ENCODE measurements at places on chromosomes 2 and 18. TPM values are rescaled to one million over a fixed set of nuclear protein-coding genes. Genes with fewer than 3 reads are reported as not detected.

DNA sequence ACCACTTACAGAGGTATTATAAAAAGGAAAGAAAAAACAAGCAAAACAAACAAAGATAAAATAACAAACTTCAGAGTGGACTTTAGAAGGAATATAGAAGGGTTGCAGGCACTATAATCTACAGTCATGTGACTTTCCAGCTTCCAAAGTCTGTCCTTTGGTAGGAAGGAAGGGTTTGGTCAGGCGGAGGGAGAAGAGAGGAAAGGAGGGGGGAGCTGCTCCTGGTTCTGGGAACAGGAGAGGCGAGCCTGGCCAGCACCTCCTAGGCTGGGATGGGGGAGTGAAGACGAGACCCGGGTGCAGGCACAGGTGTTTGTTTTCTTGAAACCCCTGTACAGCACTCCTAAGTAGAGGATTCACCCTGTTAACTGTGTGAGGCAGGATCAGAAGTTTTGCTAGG is 53.8 kb upstream of the GATA6 start:
- no peak overlapping the region for H3K4me3 ChIP-seq
- no peaks in the 10 kb centered on the region for H3K4me1 ChIP-seq
- H3K36me3 ChIP-seq = no peaks in the 10 kb centered on the region
- H3K27ac ChIP-seq = no peak overlapping the region

ID2 gene
- 224 TPM for polyA plus RNA-seq

DNA sequence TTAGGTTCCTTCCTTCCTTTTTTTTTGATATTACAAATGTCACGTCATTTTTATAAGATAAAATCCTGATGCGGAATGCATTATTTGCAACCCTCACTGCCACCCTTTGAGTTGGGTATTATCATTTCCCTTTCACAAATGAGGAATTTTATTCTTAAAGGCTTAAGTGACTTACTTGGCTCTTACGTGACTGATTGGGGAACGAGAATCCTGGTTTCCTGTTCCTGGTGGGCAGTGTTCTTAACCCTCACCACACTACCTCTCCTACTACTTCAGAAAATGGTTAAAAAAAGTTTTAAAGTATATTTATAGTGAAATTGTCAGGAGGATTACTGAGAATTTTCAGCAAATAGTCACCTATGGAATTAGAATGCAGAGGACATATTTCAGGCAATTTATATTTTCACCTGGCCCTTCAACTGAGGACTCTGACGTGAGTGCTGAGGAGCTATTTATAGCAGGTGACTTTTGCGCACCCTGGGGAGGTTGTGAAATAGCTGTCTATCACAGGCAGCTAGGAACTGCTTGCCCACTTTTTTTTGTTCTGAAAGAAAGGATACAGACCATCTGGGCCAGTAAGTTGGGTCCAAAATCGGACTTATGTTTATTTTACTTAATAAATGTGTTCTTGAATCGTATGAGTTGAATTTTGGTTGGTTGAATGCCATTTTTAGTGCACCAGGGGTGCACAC is 18.7 kb upstream of the RASGRP3 start:
- no peak overlapping the region for H3K4me3 ChIP-seq
- no peaks in the 10 kb centered on the region for H3K36me3 ChIP-seq
- peak overlapping the region; percentile 70 for H3K27ac ChIP-seq
- no peaks in the 10 kb centered on the region for H3K27me3 ChIP-seq
- no peaks in the 10 kb centered on the region for H3K4me1 ChIP-seq
- peak; percentile 70 for DNase-seq

DNA sequence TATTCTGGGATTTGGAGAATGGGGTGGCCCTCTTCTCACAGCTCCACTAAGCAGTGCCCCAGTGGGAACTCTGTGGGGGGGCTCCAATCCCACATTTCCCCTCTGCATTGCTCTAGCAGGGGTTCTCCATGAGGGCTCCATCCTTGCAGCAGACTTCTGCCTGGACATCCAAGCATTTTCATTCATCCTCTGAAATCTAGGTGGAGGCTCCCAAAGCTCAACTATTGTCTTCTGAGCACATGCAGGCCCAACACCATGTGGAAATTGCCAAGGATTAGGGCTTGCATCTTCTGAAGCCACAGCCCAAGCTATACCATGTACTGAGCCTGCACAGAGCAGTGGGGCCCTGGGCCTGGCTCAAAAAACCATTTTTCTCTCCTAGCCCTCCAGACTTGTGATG is 162.4 kb upstream of the CWC22 start:
- no peak for DNase-seq
- no peak overlapping the region for H3K4me3 ChIP-seq
- H3K4me1 ChIP-seq = no peaks in the 10 kb centered on the region
- no peak overlapping the region for H3K27ac ChIP-seq
- no peaks in the 10 kb centered on the region for H3K36me3 ChIP-seq

DNA sequence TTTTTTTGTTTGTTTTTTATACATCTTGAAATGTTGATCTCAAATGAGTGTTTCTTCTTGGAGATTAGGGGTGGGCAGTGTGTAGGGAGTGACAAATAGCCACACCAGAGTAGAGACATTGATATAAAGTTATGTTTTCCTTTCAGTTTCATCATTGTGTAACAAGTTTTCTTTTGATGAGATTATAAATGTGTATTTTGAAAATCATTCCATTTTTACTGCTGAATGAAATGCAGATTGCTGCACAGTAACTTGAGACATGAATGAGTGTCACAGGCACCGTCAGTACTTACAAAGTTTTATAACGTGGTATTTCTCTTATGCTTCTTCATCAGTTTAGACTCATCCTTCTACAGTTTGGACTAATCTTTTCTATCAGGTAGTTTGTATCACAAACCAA is 370 bp downstream of the MEP1B start:
- H3K4me1 ChIP-seq = no peaks in the 10 kb centered on the region
- no peak overlapping the region for H3K4me3 ChIP-seq
- no peaks in the 10 kb centered on the region for H3K27me3 ChIP-seq
- H3K27ac ChIP-seq = no peak overlapping the region
- DNase-seq = no peak

CABYR gene
- not detected for polyA plus RNA-seq

NEU2 gene
- polyA plus RNA-seq = not detected

STPG4 gene
- polyA plus RNA-seq = 0.60 TPM

- no peaks in the 10 kb centered on the region for H3K27me3 ChIP-seq
- H3K4me3 ChIP-seq = no peak overlapping the region
- no peaks in the 10 kb centered on the region for H3K36me3 ChIP-seq
- no peak for DNase-seq
- no peak overlapping the region for H3K27ac ChIP-seq
Observed at GRCh38 chr18:5395860-5396448, 100.4 kb upstream of the ZBTB14 start.

DNA sequence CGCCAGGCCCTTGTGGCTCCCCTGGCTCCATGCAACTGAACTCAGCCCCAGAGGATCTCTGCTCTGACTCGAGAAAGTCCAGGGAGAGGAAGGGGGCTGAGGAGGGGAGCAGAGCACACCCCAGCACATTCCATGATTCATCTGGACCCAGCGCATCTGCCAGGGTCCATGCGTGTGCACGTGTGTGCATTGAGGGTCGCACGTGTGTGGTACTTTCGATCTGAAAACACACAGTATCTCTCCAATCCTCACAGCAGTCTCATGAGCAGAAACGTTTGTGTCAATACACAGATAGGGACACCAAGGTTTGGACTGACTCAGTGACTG is 146.4 kb upstream of the ID2 start:
- H3K4me1 ChIP-seq = peaks cover 32% of the 10 kb centered on the region
- H3K27me3 ChIP-seq = no peaks in the 10 kb centered on the region
- peak overlapping the region; percentile 62 for H3K27ac ChIP-seq

PDE6D gene
- 28.9 TPM for polyA plus RNA-seq

- no peak for DNase-seq
- H3K4me3 ChIP-seq = no peak overlapping the region
- no peaks in the 10 kb centered on the region for H3K27me3 ChIP-seq
- no peaks in the 10 kb centered on the region for H3K36me3 ChIP-seq
Observed at GRCh38 chr2:88892788-88893187, 201.3 kb downstream of the RPIA start.

GYPC gene
- polyA plus RNA-seq = 93.7 TPM

GRCh38 chr18:24930971-24931370 is 421.0 kb downstream of the ZNF521 start:
- H3K27ac ChIP-seq = no peak overlapping the region
- H3K4me1 ChIP-seq = no peaks in the 10 kb centered on the region
- no peak for DNase-seq
- no peaks in the 10 kb centered on the region for H3K36me3 ChIP-seq
